M059J (cell line): ENCODE measurements at places on chromosomes 1 and 21. TPM values are rescaled to one million over a fixed set of nuclear protein-coding genes. Genes with fewer than 3 reads are reported as not detected.

DNA sequence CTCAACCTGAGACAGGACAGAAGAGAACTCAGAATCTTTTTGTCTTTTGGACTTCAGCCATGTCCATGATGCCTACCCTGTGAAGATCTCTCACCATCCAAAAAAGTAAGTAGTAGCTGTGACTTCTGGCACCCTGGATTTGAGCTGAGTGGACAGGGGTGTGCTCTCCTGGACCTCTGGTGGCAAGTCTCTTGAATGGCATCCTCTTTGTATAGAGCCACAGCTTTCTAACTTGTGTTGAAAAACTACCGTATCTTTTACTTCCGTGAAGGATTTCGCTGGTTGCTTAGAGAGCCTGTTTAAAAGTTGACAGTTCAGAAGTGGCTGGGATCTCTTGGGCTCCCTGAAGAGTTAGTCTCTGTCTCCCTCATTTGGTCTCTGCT lies 1.8 kb downstream of the MFN2 start:
- DNase-seq = no peak

DNA sequence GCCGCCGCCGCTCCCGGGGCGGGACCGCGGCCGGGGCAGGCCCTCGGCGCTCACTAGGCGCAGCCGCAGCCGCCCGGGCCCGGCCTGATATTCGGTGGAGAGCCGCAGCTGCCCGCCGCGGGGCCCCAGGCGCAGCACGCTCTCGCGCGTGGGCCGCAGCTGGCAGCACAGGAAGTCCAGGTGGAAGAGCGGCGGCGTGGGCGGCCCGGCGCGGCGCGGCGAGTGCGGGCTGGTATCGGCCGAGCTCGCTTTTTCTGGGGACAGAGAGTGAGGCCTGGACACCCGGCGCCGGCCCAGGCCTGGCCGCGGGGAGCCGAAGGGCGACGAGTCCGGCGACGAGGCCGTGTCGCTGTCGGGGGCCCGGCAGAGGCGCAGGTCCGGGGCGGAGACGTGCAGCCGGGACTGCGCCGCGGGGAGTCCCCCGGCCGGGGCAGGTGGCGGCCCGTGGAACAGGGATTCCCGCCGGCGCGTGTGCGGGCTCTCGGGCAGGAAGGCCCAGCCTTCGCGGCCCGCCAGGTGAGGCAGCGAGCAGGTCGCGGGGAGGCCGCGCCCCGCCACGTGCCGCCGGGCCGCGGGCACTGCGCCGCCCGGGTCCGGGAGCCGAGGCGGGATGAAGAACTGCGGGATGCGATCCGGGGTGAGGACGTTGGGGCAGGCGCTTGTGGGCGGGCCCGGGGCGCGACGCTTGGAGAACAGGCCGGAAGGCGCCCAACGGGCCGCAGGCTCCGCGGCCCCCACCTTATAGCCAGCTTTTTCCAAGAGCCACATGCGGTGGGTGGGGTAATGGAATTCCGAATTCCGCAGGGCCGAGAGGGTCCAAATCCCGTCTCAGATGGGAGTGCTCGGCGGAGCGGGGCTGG lies 1.2 kb downstream of the C2CD4D start:
- DNase-seq = no peak

DNA sequence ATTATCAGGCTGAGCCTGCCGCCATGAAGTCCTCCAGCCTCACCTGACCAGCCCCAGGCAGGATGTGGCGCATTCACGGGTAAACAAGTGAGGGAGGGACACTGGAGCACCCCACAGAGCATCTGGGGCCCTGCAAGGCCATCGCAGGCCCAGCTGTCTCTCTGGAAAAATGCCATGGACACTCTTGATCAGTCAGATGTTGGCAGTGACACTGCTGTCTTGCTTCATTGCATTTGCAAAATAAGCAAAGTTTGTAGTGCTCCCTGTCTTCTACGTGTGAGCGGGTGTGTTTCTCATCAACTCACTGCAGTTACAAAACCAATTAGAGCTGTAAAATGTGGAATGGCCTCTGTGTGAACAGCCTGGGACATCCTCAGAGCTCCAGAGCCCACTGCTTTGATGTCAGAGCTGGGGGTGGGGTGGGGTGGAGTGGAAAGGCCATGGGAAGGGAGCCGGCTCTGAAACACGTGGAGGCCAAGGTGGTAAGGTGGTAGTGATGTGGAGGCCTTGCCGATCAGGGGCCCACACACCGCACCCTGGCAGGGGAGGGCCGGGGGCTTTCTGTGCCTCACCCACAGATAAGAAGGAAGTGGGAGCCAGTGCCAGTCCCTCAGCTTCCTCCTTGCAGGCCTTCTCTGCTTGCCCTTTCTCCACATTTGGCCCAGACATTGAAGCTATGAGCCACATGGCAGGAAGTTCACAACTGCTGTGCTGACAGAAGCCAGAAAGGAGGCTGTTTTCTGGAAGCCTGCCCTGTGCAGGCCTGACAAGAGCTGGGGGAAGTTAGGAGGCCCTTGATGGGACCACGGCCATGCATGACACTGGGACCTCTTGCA lies 254.9 kb downstream of the RHOU start:
- DNase-seq = no peak

DNA sequence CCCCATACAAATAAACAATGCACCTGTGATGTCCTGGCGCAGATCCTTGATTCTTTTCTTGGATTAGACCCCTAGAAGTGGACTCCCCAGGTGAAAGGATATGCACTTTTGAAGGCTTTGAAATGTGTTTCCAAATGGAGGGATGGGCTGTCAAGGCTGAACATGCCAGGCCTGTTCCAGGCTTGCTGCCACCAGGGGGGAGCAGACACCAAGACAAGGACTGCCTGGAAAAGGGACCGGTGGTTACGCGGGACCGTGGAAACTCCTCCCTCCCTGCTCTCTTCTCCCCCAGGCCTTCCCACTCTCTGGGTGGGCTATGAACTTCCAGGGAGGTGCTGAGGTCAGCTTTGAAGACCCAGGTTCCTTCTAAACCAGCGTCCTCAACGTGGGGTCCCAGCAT lies 12.7 kb downstream of the C1QB start:
- peak; percentile 47 for DNase-seq

- DNase-seq = no peak
These were observed 9.9 kb downstream of the IBA57 start for GRCh38 chr1:228175316-228176023.

Gene IVL
- not detected in 2 replicates for total RNA-seq

Gene ACTRT2
- not detected in 2 replicates for total RNA-seq

DNA sequence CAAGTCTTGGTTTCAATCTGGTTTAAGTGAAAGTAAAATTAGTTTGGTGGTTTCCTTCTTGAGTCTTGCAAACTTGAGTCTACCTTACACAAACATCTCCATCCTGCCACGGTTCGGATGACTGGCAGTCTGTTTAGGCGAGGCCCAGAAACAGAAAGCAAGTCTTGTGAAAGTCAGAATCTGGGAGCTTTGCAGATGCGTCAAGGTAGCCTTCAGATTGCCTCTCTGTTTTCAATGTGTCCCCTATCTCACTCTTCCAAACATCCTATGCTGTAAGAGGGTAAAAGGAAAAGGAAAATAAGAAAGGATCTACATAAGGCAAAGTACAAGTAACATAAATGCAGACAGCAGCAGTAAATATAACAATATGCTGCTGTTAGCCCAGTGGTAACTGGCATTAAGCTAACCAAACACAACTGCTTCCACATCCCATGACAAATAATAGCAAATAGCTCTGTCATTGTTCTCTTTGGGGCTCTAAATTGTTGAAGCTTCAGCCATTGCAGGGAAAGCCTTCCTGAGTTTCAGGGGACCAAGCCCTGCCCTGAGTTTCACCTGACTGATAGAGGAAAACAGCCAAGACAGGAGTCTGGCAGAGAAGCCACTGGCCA lies 26.2 kb upstream of the C1orf105 start:
- peak; percentile 58 for DNase-seq

Gene NCAM2
- total RNA-seq = 2.4 and 3.1 TPM in 2 replicates

Gene RIPPLY3
- total RNA-seq = 0.62 and 0.64 TPM in 2 replicates

DNA sequence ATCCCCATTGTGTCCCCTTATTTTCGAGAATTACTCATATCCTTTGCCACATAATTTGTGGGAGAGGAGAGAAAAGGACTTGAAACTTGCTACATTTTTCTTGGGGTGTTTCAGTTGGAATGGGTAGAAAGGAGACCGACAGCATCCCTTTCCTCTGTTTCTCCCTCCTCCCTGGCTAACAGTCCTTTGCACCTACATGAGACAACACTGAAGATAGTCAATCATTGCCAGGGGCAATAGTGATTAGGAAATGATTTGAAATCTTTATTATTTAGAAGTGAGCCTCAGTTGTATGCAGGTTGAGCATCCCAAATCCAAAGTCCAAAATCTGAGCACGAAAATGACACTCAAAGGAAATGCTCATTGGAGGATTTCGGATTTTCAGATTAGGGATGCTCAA lies 7.8 kb upstream of the TARS2 start:
- no peak for DNase-seq

Gene C8B
- not detected in 2 replicates for total RNA-seq

Gene MRPS14
- total RNA-seq = 26.1 and 33.4 TPM in 2 replicates

- DNase-seq = peak; percentile 58
These were observed 56.1 kb downstream of the ATP2B4 start for GRCh38 chr1:203682473-203683383.

Gene PCNX2
- 14.4 and 14.9 TPM in 2 replicates for total RNA-seq

Gene CEP170
- total RNA-seq = 41.6 and 59.6 TPM in 2 replicates

DNA sequence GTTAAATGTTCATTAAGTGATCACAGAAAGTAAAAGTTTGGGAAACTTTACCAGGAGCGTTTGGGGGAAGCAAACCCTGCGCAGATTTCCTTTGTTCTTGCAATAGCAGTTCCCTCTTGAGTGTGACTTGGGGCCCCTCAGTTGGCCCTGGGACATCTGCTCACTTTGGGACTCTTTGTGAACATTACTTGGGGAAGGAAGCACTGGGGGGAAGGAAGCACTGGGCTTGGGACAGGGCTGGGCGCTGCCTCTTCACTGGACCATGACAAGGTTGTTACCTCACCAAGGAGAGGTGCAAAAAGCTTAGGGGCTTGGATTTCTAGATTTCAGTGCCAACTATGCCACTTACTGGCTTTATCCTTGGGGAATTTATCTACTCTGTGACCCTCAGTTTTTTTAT lies 63.5 kb downstream of the ETS2 start:
- DNase-seq = no peak

Gene BSND
- total RNA-seq = not detected in 2 replicates

DNA sequence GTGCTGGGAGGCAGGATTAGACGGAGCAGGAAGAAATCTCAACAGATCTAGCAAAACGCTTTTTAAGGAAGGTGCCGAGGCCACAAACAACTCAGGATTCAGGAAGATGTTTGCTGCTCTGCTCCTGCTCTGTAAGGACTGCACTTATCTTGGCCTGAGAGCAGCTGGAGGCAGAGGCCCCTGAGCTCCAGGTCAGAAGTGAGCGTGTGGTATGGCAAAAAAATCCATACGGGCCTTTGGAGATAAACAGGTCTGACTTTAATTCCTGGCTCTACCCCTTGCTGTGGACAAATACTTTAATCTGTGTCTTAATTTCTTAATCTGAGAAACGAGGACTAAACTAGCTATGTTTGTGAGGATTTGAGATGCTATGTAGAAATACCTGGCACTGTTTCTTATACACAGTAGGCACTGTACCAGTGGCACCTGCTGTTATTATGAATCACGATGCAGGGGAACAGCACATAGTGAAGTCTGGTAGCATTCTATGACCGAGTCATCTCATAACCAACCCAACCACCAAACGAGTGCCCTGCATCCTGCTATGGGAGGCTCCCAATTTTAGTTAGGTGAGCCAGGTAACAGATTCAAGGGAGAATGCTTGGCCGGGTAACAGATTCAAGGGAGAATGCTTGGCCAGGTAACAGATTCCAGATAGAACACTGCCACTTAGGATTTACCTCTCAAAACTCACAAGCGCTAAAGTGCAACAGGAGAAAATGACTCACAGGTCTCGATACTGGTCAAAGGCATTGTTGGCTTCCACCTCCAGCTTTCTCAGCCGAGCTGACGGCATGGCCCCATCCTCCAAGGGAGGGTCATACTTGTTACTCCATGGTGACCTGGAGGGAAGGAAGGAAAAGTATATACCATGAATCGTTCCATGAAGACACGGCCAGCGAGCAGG lies 65.9 kb downstream of the SLC66A1 start:
- no peak for DNase-seq

DNA sequence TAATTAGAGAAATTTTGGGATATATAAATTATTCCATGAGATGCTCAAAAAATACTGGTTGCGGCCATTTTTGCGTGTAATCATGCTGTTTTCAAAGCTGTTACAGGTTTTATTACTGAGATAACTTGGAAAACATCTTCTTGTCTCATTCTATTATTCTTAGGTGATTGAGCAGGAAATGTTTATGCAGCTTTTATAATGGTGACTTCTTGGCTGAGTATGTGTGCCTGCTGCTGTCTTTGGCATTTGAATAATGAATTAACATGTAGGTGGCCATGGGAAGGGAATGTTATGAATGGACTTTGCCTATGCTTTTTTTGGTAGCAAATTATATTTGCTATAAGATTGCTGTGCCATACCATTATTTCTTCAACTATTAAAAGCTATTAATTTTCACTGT lies 52.5 kb downstream of the RASAL2 start:
- DNase-seq = no peak

DNA sequence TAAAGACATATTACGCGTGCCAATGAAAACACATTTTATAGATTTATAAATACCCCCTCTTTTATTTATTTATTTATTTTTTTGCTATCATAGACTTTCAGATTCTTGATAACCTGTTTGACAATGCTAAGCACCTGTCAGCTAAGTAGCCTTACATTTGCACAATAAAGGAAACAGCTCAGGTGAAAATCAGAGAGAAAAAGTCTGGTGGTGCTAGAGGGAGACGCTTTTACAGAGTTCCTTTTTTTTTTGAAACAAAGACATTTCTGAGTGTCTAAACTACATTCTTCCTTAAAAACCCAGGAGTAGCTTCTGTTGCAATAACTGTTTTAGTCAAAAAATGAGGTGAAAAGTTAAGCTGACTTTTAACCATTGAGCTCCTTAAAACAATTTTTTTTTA lies 1611.6 kb downstream of the NCAM2 start:
- DNase-seq = no peak

DNA sequence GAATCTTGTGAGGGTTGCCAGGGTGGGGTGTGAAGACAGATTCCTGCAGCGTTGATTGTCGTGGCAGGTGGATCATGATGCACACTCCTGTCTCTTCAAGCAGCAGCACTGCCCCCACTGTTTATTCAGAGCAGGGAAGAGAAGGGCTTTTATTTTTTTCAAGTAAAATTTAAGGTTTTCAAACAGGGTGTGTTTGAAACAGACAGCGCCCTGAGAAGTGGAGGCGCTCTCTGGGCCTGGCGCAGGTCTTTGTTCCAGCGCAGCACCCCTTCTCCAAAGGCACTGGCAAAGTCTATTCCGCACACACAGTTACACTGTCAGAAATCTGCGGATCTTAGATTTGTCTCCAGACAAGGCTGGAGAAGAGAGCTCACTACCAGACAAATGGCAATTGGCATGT lies 7.0 kb downstream of the C1orf53 start:
- DNase-seq = no peak

DNA sequence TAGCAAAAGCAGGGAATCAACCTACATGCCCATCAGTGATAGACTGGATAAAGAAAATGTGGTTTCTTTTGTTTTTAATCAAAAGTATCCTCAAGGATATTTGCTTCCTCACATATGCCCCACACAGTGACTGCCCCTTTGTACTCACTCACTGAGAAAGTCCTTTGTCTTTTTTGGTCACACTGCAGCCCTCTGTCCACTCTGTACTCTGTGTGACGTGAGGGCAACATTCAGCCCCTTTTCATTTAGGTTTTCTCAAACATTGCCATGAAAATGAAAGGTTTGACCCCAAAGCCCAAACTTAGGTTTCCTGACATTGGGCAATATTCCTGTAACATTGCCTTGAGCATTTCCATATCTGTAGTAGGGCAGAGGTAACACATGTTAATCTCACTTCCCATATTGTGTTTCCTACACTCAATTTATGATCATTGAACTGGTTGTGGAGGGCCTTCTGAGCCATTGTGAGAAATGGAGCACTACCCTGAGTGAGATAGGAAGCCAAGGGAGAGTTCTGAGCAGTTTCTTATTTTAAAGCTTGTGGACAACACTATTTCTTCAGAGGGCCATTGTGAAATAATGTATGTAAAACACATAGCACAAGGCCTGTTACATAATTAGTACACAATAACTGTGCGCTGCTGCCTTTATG lies 501.9 kb upstream of the C1orf87 start:
- no peak for DNase-seq
